Activated CD4-positive, CD25-positive, alpha-beta regulatory T cell treated with anti-CD3 and anti-CD28 coated beads, Interleukin-2, amount 50 U/mL, for 24 hours (primary cell): ENCODE measurements at places on chromosomes 6 and 20.

- no peak for ATAC-seq
Measured at GRCh38 chr6:132404736-132405135, 3.5 kb upstream of the MOXD1 start.

DNA sequence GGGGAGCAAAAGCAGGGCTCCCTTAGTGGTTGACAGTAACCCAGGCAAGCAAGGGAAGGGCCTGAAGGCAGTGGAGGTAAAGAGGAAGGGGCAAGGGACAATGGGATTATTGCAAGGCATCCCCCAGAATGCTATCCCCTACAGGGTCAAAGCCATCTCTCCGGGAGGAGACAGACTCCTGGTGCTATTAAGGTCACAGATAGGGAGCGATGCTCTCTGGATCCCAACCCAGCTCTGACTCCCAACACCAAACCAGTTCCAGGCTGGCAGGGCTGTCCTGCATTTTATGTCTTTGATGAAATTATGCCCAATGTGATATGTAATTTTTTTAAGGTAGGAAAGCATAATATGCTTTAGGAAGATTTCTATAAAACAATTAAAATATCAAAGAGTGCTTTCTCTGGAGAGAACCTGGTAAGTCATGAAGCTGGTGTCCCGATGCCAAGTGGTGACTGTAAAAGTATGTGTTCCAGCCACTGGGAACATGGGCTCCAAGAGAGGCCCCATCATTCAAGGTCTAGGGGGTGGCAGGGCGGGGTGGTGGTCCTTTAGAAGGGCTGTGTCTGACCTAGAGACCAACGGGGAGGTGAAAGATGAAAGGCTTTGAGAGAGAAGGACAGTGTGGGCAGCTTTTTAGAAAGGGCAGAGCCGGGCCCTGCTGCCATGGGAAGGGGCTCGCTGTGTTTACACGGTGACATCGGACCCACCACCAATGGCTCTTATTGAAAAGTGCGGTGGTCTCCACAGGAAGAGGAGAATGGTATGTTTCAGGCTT lies 276.5 kb downstream of the CDC5L start:
- ATAC-seq: no peak

- peak; percentile 10 for ATAC-seq
Measured at GRCh38 chr6:127918506-127919427, 17.9 kb upstream of the THEMIS start.

DNA sequence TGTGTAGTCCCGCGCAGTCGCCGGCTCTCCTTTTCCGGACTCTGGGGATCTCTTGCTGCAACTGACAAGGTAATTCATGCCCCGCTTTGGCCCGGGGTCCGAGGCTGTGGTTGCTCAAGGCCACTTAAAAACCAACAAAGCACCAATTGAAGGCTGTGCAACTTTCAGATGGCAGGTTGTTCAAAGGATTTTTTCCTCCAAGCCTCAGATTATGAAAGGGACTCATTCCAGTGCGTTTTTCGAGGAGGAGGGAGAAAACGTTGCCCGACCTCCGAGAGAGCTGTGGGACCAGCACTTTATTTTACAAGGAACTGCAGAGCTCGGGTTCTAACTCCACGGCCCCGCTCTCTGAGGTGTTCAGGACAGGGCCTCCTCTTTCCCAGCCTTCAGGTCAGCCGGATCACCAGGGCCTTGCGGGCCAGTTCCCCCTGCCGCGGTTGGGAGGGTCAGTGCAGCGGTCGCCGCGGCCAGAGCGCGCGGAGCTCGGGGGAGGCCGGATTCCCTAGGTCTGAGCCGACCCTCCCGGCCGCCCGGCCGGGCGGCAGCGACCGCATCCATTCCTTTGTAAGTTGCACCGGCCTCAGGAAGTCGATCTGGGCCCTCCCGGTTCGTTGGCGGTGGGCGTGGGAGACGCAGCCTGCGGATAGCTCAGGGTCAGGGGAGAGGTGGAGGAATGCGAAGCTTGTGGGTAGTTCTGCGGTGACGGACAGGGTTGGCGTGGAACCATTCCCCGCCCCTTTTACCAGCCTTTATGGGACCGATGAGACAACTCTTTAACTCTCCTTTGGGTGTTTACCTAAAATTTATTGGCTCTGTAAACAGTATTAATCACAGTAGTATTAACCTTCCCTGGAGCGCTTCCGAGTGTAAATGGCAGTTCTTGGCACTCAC lies 1.6 kb downstream of the UTRN start:
- ATAC-seq: no peak

GRCh38 chr6:132513831-132514545 lies 1.1 kb upstream of the STX7 start:
- no peak for ATAC-seq

- ATAC-seq: no peak
Measured at GRCh38 chr20:10563935-10564492, 109.8 kb downstream of the JAG1 start.

DNA sequence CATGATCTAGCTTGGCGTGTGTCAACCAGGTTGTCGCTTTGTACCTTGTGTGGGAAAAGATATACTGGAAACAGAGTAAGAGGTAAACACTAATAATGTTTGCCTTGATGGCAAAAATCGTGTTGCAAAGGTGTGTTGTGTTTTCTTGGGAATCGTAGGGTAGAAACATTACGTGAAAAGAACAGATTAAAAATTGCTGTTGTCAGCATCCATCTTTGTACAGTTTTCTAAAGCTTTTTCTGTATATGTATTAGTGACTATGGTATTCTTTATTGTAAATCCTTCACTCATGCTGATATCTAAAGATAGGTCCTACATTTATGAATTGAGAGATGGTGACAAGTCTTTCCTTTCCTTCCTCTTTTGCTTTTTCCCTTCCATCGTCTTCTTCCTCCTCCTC lies 116.9 kb downstream of the RPS12 start:
- ATAC-seq: no peak
